ENCODE measurements at places on chromosomes 5 and 9.
A peak's percentile ranks its signal among the peaks of the same experiment; 100 is the strongest.

DNA sequence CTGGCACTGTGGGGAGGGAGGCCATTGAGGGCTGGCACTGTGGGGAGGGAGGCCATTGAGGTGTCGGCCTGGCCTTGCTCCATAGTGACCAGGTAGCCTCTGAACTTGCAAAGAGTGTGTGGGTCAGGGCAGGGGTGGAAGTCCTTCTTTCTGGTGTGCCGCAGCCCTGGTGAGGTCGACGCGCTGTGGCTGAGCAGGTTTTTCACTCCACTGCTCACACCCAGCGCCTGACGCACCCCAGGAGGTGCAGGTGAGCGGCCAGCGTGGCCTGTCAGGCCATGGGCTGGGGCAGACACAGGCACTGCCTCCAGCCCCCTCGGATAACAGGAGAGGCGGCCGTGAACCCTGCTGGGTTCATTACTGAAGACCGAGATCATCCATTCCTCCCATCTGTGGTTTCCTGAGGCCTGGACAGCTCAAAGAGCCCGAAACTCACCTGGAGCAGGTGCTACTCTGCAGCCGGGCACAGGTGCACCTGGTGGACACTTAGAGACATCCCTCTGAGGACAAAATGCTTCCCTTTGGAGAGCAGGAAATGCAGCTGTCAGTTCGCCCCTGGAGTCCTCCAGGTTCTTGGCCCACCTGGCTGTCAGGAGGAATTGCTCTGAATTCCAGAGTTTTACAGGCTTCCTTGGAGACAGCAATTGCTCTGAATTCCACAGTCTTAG lies 32.4 kb downstream of the LHX3 start:
- no peak for DNase-seq

GRCh38 chr5:39503155-39503554 lies 78.4 kb upstream of the DAB2 start:
- no peak for DNase-seq

DNA sequence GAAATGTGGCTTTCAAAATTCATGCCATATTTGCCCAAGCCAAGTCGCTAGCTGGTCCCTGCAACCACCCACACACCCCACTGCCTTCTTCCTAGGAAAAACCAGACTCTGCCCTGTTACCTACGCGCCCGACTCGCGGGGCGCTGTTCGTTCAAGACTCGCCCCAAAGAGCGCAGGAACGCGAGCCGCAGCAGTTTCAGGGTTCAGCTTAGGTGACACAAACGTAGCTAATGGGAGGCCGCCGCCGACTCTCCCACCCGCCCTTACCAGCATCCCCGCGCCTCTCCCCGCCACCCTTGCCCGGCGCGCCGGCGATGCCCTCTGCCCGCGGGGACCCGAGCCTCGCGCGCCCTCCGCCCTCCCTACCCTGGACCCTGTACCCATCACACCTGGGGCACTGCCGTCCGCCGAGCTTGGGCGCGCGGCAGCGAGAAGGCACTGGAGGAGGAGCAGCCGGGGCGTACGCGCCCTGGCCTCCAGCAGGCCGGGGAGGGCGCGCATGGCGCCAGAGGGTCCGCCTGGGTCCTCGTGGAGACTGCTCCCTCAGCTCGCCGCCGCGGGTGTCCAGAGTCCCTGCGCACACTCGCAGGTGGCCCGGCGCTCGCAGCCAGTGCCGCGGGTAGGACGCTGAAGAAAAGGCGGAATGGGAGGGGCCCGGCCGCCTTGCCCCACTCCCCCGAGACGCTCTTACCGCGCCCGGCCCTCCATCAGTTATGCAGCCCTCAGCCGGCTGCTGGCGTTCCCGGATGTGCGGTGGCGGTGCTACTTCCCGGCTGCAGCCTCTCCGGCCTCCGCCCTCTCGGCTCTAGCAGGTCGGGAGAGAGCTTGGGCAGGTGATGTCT lies at the start of gene EMB:
Gene EMB (minus strand): TSS at position 638 of the 842 bp plus-strand sequence. CDS start 137 bp downstream, at position 501.
- peak; percentile 54 for DNase-seq

- no peak for DNase-seq
Observed at GRCh38 chr5:1184481-1184880, 16.9 kb upstream of the SLC6A19 start.

GRCh38 chr5:161078793-161079192 lies 226.8 kb upstream of the ATP10B start:
- DNase-seq = no peak

GRCh38 chr9:134789168-134789567 lies 91.4 kb upstream of the FCN2 start:
- no peak for DNase-seq

DNA sequence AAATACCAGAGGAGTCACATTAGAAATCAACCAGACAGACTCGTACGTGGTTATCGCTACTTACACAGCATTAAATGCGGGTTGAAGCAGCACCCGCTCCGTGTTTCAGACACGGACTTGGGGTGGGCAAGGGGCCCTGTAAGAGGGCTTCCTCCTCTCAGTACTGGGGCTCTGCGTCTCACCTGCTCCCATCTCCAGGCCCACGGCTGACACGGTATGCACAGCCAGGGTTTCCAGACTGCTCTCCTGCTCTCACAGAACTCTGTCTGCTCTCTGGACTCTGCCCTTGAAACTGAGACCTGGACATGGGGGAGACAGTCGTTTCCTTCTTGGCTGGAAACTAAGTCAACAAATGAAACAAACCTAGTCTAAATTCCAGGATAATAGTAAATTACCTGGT lies 24.7 kb upstream of the RASGEF1C start:
- no peak for DNase-seq

- DNase-seq = peak; percentile 40
Observed at GRCh38 chr9:15104826-15105420, 194.7 kb upstream of the FREM1 start.

GRCh38 chr9:97272072-97272471 lies 35.4 kb upstream of the CCDC180 start:
- no peak for DNase-seq

DNA sequence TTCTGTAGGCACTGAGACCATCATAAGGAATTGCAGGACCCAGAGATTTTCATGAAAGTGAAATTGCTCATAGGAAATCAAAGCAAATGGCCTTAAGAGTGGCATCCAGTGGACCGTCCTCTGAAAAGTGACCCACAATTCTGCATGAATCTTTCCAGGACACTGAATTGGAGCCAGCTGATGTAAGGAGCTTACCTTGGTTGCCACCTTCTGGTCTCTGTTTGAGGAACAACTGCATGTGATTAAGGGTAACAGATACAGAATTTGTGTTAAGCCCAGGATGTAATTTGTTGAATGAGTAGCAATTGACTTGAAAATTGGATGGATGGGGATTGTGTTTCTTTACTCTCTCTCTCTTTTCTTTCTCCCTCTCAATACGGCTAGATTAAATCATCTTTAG lies 49.9 kb upstream of the GAS1 start:
- no peak for DNase-seq

GRCh38 chr5:112306956-112307355 lies 112.1 kb downstream of the EPB41L4A start:
- no peak for DNase-seq

DNA sequence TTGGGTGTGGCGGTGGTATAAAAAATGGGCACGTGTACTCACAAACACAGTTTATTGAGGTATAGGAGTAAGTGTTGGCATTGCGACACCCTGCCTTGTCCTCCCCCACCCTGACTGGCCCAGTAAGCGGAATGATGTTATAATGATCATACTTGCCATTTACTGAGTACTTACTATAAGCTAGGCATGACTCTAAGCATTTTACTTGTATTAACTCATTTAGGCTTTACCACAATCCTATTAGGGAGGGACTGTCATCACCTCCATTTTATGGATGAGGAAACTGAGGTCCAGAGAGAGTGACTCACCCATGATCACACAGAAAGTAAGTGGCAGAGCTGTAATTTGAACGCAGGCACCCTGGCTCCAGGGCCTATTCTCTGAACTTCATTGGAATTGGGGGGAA lies 2.3 kb downstream of the SMIM3 start:
- DNase-seq = no peak

DNA sequence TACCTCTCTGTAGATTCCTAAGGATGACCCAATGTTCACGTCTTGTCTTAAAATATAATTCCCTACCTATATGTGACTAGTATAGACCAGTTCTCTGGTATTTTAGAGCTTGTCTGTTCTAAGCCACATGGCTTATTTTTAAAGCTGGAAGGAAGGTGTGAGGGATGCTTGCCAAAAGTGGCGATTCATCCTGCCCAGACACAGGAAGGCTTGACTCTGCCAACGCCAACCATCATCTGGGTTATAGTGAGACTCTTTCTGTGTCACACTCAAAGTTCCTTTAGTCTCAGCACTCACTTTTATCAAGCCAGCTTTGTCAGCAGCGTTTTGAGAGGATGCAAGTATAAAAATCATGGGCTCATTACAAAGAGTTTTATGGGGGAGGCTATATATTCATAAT lies 500.0 kb downstream of the PTPRD start:
- no peak for DNase-seq

DNA sequence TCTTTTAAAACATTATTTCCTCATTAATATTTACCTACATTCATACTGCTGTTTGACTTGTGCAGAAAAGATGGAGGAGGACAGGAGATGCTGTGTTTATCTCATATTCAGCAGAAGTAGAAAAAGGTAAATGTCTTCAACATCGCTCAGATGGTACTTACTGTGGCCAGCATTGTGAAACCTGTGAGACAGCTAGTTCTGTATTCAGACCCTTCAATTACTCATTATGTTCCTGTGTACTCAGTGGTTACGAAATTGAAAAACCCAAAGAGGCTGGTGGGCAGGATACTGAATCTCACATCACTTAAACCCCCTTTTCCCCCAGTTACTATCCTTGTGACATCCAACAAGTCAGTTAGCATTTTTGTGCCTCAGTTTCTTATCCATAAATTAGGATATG lies 216.0 kb downstream of the KDM4C start:
- DNase-seq = no peak

- DNase-seq = no peak
Observed at GRCh38 chr5:135079760-135080159, 45.7 kb upstream of the PITX1 start.

- DNase-seq = no peak
Observed at GRCh38 chr9:33246269-33246860, 6.4 kb downstream of the SPINK4 start.

DNA sequence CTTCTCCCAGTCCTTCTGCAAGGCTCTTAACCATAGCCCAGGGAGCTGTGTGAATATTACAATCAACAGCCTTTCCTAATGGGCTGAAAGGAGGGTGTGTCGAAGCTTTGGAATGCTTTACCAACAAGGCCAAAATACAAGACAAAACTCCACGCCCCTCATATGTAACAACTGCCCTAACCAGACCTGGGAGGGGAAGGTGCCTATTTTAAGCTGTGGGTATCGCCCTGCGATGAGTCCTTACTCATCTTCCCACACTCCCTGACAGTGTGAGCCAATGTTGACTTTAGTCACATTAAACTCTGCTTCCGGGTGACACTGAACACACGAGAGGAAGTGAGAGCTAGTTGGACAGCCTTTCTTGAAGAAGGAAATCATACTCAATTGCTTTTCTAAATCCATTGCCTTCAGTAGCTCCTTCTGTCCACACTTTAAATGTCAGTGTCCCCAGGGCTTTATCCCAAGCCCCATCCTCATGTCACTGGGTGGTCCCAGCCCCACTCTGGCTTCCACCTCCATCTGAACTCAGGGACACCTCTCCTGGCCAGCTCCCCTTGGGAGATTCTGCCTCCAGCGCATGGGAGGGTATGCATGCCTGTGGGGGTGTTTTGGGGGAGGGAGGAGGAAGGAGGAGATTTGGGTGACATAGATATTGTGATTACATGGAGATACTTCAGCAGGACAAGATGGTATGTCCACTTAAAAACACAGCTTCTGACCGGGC lies 6.5 kb upstream of the TBC1D9B start:
- DNase-seq = no peak

DNA sequence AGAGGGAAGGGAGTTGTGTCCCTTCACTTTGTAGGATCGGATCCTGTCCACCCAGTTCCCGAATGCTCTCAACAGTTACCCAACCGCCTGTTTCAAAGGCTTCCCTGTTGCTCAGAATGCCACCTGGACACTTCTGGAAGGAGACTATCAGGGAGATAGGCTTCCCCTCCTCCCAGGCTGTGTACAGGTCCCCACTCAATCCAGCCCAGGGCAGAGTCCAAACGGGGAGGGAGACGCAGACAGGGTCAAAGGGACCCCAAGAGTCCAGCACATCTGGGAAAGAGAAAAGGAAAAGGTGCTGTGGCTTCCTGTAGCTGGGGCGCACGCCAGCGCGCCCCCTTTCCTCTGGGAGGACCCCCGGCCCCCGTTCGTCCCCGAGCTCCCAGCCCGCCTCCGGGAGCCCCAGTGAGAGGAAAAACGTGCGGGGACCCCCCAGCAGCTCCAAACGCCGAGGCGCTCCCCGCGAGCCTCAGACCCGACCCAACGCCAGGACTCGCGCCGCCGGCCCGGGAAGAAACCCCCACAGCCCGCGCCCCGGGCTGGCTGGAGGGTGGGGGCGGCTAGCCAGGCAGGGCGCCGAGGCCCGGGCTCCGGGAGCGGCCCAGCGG lies 640 bp downstream of the SURF4 start:
- DNase-seq = no peak

- no peak for DNase-seq
Observed at GRCh38 chr5:158563760-158564390, 535.8 kb downstream of the EBF1 start.

GRCh38 chr5:158483281-158483860 lies 616.3 kb downstream of the EBF1 start:
- no peak for DNase-seq

DNA sequence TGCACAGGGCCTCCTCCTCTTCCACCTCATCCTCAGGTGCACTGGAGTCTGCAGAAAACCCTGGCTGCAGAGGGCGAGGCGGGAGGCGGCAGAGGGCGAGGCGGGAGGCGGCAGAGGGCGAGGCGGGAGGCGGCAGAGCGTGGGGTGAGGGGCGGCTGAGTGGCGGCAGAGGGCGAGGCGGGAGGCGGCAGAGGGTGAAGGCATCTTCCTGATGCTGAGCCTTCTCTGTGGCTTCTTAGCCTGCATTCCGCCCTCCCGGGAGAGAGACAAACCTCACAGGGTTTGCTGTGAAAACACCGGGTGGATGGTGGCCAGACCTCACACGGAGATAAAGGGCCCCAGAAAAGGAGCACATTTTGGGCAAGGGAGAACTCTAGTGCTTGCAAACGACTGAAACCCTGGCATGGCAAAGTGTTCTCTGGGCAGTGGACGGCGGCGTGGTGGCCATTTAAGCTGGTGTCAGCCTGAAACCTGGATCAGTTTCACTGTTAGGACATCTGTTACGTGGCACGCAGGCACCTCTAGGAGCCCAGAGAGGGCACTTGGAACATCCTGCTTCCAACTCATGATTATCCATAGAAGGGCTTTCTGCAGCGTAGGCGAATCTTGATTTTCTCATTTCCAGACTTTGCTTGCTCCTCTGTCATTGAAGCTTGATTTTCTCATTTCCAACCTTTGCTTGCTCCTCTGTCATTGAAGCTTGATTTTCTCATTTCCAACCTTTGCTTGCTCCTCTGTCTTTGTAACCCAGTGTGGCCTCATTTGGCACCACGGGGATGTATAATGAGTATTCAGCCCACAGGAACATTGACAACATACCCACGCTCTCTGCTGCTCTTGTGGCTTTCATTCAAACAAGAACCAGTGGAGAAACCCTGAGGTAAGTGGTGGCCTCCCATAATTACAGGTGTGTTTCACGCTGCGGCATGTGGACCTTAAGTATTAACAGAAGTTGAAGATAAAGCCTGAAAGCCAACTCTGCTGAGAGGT lies 16.3 kb upstream of the PLEKHG4B start:
- DNase-seq = no peak

All from neural crest cell (in vitro differentiated cells).